Cerebellum (tissue), 4 donors: ENCODE measurements at places on chromosomes 16 and 17. TPM values are rescaled to one million over a fixed set of nuclear protein-coding genes. Genes with fewer than 3 reads are reported as not detected.

Gene SULT1A2
- total RNA-seq: 0.73 TPM

Gene USP43
- 5.5 TPM for total RNA-seq

Gene DPEP1
- total RNA-seq: 2.5 TPM

Gene MEOX1
- 0.09 TPM for total RNA-seq

Gene PPP1R27
- not detected for total RNA-seq

Gene CD79B
- total RNA-seq: not detected

Gene TMED6
- not detected for total RNA-seq

Gene ZFPM1
- 2.8 TPM for total RNA-seq

Gene EFCAB13
- total RNA-seq: 7.4 TPM

Gene PLLP
- 2.2 TPM for total RNA-seq

Gene AGRP
- total RNA-seq: not detected

Gene WFIKKN2
- total RNA-seq: 6.3 TPM

Gene PMM2
- 14.3 TPM for total RNA-seq

Gene CHAD
- not detected for total RNA-seq

Gene MT1F
- total RNA-seq: 3.4 TPM

Gene TAC4
- not detected for total RNA-seq

Gene GPRC5C
- total RNA-seq: 6.4 TPM

Gene HBZ
- total RNA-seq: not detected

Gene KCNAB3
- total RNA-seq: 3.2 TPM

Gene CCL11
- total RNA-seq: not detected

Gene ABCC12
- 2.3 TPM for total RNA-seq

Gene ACSM2A
- not detected for total RNA-seq

Gene HOXB3
- not detected for total RNA-seq

Gene CTRL
- total RNA-seq: 2.9 TPM

Gene KRT12
- total RNA-seq: not detected

Gene TBC1D3B
- total RNA-seq: 3.3 TPM

Gene FAM171A2
- 29.8 TPM for total RNA-seq

Gene HS3ST4
- 3.6 TPM for total RNA-seq

Gene CA5A
- not detected for total RNA-seq

Gene CSH1
- 3.6 TPM for total RNA-seq

Gene STXBP4
- 17.7 TPM for total RNA-seq
